T-helper 2 cell treated with Interferon-gamma antibody and Interleukin-4, amounts not matched to agents 5 μg/mL and 100 μg/mL, for 36 hours (primary cell): ENCODE measurements at places on chromosomes 1 and 21.

DNA sequence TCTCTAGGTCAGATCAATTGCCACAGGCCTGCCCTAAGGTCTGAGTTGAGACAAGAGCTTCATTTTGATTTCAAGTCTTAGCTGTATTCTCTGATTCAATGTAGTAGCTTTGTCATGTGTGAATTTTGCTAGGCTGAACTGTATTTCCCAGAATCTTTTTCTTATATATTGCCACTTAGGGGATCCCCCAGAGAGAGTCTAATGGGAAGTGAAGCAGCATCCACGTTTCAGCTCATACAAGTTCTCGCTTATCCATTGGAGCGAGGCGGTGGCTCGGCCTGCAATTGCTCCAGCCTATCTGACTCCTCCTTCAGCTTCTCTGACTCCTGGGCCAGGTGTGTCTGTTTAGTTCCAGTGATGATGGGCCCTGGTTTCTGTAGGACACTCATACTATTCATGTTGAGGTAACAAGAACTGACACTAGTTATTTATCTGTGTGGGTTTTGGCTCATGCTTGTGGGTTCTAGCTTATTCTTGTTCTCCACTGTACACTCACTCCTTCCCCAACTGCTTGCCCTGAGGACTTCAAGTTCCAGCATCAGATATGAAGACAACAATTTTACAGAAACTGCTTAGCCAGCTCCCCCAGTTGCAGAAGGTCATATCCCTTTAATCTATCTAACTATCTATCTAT is 48.2 kb downstream of the TBX19 start:
- no peak for DNase-seq

- no peak for DNase-seq
Observed at GRCh38 chr21:16420031-16420724, 690.4 kb downstream of the USP25 start.

GRCh38 chr1:23865543-23865930 is 2.6 kb downstream of the FUCA1 start:
- DNase-seq = no peak

- no peak for DNase-seq
Observed at GRCh38 chr1:213688655-213689054, 299.1 kb upstream of the PROX1 start.

DNA sequence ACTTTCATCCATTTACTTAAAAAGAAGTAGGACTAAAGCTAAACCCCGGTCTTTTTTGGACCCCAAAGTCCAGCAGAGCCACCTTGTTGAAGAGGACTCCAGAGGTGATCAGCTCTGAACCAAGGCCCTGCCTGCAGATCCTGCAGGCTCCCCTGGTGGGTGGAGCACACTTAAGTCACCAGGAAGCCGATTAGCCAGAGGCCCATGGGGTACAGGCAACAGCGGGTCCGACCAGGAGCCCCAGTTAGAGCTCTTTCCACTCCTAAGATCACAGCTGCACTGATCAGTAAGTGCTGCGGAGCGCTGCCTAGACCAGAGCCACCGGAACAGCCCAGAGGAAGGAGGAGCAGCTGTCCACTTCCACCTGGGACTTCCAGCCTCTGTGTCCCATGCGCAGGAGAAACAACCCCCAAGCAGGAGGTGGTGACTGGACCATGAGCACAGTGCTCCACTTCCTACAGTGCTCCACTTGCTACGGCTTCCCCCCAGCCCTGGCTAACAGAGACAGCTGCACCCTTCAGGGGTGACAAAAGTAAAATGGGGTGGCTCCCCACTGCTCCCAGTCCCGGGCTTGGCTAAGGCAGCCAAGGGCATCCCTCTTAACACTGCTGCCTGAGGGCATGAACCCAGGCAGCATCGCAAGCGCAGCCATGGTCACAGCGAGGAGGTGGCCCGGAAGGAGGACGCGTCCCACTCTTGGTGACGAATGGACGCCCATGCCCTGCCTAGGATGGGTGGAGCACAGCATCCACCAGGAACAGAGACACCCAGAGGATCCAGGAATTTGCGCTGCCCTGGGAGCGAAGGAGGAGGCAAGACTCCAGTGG is 58.0 kb downstream of the NPHP4 start:
- DNase-seq = no peak
